ENCODE measurements at places on chromosomes 5 and 9. TPM values are rescaled to one million over a fixed set of nuclear protein-coding genes. Genes with fewer than 3 reads are reported as not detected.

ECSCR gene
- 1.0 TPM for total RNA-seq

ANAPC2 gene
- 37.7 TPM for total RNA-seq

PRELID2 gene
- 10.2 TPM for total RNA-seq

FOXI1 gene
- total RNA-seq = 1.8 TPM

KIF20A gene
- total RNA-seq = 0.28 TPM

SLC22A4 gene
- total RNA-seq = 0.14 TPM

BAAT gene
- 13.9 TPM for total RNA-seq

SLC6A18 gene
- not detected for total RNA-seq

All from pancreas (tissue), 10 donors.